Effector memory CD4-positive, alpha-beta T cell (primary cell): ENCODE measurements at places on chromosomes 12 and 14.

DNA sequence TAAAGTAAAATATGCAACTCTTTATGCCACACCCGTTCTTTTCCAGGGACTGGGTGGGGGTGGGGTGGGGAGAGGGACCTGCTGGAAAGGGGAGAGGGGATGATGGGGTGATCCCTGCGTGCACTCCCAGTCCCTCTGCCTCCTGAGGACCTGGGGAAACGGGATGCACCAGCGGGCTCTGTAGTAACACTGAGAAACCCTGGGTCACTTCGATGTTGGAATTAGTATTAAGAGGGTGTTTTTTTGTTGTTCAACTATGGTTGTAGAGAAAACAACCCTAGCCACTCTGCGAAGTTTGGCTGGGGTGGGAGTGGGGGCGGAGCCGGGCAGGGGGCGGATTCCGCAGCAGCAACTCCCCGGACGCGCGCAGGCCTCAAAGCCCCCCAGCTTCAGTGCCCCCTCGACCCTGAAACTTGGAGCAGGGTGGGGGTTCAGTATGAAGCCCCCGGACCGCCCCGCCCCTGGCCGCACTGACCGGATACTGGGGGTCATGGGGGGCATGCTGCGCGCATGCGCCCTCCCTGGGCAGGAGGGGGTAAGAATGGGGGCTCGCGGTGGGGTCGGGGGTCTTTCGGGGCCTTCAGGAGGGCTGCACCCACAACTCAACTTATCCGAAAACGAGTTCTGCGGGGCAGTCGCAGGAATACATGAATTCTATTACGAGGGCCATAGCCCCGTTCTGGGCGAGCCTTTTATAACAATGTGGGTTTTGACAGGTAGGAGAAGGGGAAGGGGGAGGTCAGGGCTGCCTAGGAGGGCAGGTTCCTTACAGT is 1.3 kb upstream of the ARHGEF25 start:
- no peaks in the 10 kb centered on the region for H3K36me3 ChIP-seq
- no peak for DNase-seq
- peaks cover 23% of the 10 kb centered on the region for H3K4me1 ChIP-seq
- H3K27me3 ChIP-seq, result peaks cover 8% of the 10 kb centered on the region
- H3K27ac ChIP-seq, result no peak overlapping the region

DNA sequence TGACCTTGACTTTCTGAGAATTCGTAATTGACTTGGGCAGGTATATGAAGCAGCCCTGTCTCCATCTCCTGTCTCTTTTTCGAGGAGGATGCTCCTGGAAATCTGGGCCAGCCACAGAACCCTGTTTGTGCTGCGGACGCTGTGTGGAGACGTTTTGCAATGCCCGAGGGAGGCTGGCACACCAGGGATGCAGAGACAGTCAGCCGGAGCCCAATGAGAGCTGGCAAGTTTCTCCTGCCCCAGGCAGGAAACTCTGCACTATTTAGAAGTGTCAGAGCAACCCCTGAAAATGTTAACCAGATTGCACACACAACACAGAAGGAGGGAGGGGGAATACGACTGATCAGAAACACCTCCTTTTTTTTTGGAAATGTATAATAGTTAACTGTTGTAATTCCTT is 103.2 kb upstream of the DYRK2 start:
- no peak overlapping the region for H3K27ac ChIP-seq
- no peaks in the 10 kb centered on the region for H3K27me3 ChIP-seq
- no peaks in the 10 kb centered on the region for H3K36me3 ChIP-seq
- H3K4me3 ChIP-seq, result no peak overlapping the region

DNA sequence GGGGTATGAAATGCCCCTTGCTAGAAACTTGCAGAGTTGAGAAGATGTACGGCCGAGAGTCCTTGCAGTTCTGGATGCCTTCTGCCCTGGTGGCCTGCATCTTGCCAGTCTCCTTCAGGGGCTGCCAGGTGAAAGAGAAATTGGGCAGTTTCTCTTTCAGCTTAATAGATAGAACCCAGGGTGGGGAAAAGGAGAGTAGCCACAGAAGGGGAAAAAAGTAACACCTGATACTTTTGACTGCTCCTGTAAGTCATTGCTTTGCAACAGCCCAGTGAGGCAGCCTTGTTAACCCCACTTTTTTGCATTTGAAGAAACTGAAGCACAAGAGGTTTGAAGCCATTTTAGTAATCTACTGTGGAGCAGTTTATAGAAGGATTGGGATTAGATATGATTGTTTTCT is 27.6 kb downstream of the TDP1 start:
- no peaks in the 10 kb centered on the region for H3K4me1 ChIP-seq
- H3K36me3 ChIP-seq, result peaks cover 74% of the 10 kb centered on the region
- no peak for DNase-seq

GRCh38 chr12:133204264-133204603 is 22.9 kb downstream of the ZNF268 start:
- DNase-seq, result no peak
- H3K27me3 ChIP-seq, result no peaks in the 10 kb centered on the region
- no peak overlapping the region for H3K27ac ChIP-seq
- H3K4me3 ChIP-seq, result no peak overlapping the region
- H3K4me1 ChIP-seq, result no peaks in the 10 kb centered on the region

DNA sequence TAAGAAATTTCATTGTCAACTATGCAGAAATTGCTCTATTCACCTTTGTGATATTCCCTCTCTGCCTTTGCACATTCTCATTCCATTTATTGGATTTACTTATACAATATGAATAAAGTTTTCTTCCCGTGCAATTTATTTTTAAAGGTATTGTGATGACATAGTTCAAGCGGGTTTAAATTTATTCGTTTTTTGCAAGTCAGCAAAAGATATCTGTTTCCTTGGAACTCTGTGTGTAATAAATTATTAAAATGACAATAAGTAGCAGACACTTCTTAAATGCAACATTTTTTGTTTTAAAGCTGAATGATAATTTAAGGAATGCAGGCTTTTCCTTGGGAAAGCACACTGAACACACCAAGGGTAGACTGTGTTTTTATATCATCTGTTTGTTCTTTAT is 143.1 kb downstream of the SLC41A2 start:
- no peak overlapping the region for H3K4me3 ChIP-seq
- no peak for DNase-seq
- H3K4me1 ChIP-seq, result no peaks in the 10 kb centered on the region
- H3K27ac ChIP-seq, result no peak overlapping the region
- no peaks in the 10 kb centered on the region for H3K27me3 ChIP-seq
- H3K36me3 ChIP-seq, result no peaks in the 10 kb centered on the region
